ENCODE measurements at places on chromosomes 13 and 19.

DNA sequence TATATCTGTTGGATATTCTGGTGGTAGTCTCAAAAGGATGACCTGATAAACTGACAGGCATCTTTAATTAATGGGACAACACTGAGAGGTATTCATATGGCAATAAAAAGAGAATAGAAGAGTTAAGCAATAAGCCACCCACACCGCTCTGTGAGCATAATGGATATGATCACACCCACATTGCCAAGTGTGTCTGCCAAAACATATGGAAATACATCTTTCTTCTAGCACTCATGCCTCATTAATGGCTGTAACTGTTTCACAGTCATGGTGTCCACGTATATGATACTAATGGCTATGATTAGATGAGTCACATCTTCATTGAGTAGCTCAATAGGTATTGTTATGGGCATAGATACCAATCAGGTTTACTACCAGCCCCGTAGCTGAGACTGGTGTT is 13.1 kb downstream of the IGFL3 start:
- no peak for DNase-seq

GRCh38 chr19:47790398-47790814 is 11.9 kb downstream of the SELENOW start:
- peak; percentile 57 for DNase-seq

DNA sequence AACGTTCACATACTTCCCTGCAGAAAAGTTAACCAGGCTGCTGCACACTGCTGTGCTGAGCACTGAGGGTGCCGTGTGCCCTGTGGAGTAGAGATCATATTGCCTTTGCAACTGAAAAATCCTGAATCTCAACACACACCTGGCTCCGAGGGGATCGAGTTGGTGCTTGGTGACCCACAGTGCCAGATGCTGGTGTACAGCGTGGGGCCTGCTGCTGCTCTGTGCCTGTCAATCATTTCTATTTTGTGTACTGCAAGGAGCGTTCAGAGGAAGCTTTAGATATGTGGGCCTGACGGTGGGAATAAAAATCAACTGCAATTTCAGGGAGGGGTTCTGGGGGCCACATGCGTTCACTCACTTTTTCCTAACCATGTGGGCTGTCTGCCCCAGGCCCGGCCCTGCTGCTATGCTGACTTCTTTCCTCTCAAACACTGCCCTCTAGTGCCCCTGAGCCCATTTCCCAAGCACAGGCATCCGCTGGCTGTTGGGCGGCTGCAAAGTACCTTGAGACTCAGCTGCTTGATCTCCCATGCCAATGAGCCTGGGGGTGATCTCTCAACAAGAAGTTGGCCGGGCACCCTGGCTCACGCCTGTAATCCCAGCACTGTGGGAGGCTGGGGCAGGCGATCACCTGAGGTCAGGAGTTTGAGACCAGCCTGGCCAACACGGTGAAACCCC is 9.7 kb upstream of the LENG8 start:
- peak; percentile 22 for DNase-seq

DNA sequence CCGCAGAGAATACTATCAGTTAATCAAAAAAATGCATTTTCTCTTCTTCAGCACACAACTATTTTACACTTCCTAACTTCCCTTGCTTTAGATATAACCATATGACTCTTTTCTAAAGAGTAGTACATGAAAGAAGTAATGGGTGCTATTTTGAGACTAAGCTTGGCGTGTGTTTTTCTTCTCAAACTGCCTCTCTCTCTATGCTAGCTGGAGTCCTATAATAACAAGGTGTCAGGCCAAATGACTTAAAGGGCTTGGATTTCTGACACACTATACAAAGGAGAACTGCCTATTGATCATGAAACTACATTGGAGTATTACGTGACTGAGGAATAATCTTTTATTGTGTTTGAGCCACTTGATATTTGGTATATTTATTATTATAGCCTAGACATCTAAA is 1330.1 kb upstream of the SPRY2 start:
- DNase-seq = no peak

GRCh38 chr19:11437955-11438354 is 2.5 kb downstream of the PRKCSH start:
- DNase-seq = no peak

Data from inflammatory macrophage (primary cell).